ENCODE measurements at places on chromosomes 12 and 14. TPM values are rescaled to one million over a fixed set of nuclear protein-coding genes. Genes with fewer than 3 reads are reported as not detected.

MIP gene
- 0.29 TPM for total RNA-seq

CACNA1C gene
- 0.98 TPM for total RNA-seq

SMOC1 gene
- total RNA-seq = 3.3 TPM

SCN8A gene
- total RNA-seq = 2.5 TPM

B4GALNT3 gene
- total RNA-seq = not detected

CLEC14A gene
- total RNA-seq = 418 TPM

KRT5 gene
- total RNA-seq = not detected

Data from vein endothelial cell (primary cell).